ENCODE measurements at places on chromosomes 1 and 21.

DNA sequence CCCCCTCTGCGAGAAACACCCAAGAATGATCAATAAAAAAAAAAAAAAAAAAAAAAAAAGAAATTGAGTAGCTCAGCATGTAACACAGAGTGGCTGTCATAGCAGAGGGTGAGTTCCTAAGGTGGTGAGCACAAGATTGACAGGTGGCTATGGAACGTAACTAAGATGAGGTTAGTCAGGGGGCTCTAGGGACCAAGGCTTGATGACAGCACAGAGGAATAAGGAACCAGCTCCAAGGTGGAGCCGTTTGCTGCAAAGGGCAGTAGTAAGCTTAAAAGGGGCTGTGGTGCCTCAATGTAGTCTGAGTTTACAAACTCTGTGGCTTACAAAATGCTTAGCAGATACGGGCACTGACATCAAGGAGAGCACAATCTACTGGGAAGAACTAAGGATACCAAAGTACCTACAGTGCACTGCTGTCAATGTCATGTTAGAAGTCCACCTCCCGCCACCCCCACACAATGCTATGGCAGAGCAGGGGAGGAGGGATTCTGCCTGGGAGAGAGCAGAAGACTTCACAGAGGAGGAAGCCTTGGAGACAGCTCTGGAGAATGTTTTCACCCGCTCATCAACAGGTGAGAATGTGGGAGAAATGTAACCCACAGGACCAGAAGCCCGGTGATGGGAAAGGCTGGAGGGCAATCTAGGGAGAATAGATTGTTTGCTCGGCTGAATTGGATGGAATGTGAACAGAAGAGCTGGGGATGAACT is 13.1 kb downstream of the IQGAP3 start:
- no peak for DNase-seq

DNA sequence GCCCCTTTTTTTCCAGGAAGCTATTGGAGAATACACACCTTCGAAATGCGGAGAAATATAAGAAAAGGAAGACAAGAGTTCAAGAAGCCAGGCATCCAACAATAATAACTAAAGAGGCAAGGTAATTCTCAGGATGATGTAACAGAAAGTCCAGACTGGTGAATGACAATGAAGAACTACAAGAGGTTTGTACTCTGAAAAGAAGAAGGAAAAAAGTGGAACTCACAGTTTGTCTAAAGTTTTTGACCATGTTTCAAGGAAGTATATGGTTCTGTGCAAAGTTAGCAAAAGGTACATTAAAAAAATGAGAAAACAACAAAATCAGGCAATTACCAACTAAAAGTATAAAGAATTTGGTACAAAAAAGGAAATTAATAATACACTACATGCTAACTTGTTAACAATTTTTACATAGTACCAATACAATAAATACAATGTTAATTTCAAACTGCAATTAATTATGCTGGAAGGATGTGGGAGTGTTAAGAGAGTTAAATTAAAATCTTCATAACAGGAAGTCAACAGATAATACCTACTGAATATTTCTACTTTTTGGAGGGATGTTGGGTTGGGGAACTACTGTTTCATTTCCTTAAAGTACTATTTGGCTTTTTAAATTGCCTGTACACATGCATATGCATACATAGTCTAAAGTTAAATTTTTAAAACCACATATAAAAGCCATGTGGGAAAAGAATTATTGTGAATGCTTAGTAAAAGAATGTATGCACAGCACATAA is 12.9 kb upstream of the CD55 start:
- DNase-seq: no peak

- no peak for DNase-seq
These were observed 48.6 kb downstream of the MDM4 start for GRCh38 chr1:204564835-204565234.

- DNase-seq: peak; percentile 41
These were observed 786 bp upstream of the CTSK start for GRCh38 chr1:150808846-150809245.

DNA sequence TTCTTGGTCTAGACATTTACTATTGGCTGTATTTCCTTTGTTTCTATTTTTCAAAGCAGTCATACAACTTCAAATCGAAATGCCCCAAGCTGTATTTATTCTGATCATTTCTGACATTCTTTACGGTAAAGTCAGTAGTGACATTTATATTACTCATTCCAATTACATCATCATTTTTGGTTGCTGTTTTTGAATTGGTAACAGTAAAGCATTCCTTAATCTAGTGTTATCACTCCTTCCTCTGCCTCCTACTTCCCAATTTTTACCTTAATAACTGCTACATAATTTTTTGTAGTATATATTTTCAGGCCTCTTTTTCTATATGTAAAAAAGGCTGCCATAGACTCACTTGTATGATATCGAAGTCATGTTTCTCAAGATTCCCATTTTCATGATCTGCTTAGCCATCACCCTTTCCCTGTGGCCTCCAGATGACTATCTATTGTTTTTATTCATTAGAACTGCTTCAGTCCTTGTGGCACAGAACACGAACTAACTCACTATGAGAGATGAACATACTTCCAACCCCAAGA is 167.2 kb downstream of the RUNX1 start:
- peak; percentile 64 for DNase-seq

DNA sequence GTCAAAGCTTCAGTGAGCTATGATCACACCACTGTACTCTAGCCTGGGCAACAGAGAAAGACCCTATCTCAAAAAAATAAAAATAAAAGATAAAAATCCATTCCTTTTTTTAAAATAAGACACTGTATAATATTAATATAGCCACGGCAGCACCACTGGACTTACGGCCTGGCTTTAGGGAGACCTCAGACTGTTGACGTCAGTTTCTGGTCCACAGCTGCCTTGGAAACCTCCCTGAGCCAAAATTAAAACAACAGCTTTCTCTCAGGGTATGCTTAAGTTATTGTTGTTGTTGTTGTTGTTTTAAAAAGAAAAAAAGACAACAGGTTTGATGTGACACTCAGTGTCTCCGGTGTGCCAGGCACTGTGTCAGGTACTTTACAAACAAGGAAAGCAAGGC is 42.0 kb downstream of the CAPZB start:
- DNase-seq: no peak

DNA sequence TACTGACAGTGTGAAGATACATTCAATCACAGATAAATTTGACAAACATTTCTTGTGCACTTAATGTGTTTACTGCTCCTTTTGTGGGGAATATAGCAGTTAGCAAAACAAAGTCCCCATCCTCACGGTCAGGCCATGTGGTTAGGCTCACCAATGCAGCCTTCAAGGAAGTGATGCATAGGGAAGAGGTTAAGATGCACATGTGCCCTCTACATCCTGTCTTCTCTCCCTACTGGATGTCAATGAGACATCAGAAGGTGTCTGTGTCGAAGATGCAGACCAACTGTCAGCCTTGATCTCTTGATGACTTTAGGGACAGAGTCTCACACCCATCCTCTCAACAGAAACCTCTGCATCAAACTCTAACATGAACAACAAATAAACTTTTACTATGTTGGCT is 78.7 kb downstream of the FH start:
- DNase-seq: no peak

GRCh38 chr1:36864182-36864822 is 170.0 kb downstream of the GRIK3 start:
- no peak for DNase-seq
